ENCODE measurements at places on chromosomes 12 and 14. TPM values are rescaled to one million over a fixed set of nuclear protein-coding genes. Genes with fewer than 3 reads are reported as not detected.

GRCh38 chr12:39443929-39444209, 949 bp upstream of the KIF21A start:
- H3K4me3 ChIP-seq, result peak overlapping the region; percentile 81
- H3K27me3 ChIP-seq, result peaks cover 3% of the 10 kb centered on the region
- H3K36me3 ChIP-seq, result no peaks in the 10 kb centered on the region
- H3K27ac ChIP-seq, result peak overlapping the region; percentile 97

GRCh38 chr12:64650762-64651161, 40.5 kb downstream of the RASSF3 start:
- DNase-seq, result peak; percentile 87
- H3K27me3 ChIP-seq, result no peaks in the 10 kb centered on the region
- H3K4me3 ChIP-seq, result no peak overlapping the region
- no peaks in the 10 kb centered on the region for H3K36me3 ChIP-seq
- H3K27ac ChIP-seq, result peak overlapping the region; percentile 64

The TBC1D30 gene
- polyA plus RNA-seq, result 14.3 TPM

- H3K36me3 ChIP-seq, result no peaks in the 10 kb centered on the region
- DNase-seq, result peak; percentile 27
- peaks cover 5% of the 10 kb centered on the region for H3K4me1 ChIP-seq
- H3K27ac ChIP-seq, result peak overlapping the region; percentile 47
Observed at GRCh38 chr12:42482041-42482747, 107.4 kb downstream of the PRICKLE1 start.

The LHX5 gene
- not detected for polyA plus RNA-seq

The PYM1 gene
- polyA plus RNA-seq, result 30.6 TPM

DNA sequence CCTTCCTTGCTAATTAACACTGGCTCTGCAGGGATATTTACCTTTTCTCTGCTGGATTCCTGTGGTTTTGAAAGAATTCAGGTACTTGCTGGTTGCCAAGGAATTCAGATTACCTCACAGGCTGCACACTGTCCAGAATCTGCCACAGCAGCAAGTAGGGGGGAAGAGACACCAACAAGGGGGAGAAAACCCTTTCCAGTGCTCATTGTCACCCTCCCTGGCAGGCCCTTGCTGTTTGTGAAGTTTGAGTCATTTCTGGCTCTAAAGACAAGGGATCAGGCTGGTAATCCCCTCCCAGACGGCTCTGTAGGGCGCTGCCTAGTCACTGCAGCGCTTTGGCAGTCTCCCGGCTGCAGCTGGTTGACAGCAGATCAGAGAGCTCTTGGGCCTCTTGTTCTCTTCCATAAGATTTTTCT, 50.8 kb downstream of the TTLL5 start:
- H3K36me3 ChIP-seq, result peaks cover 6% of the 10 kb centered on the region
- DNase-seq, result no peak
- H3K4me1 ChIP-seq, result no peaks in the 10 kb centered on the region
- H3K4me3 ChIP-seq, result no peak overlapping the region
- no peak overlapping the region for H3K27ac ChIP-seq

DNA sequence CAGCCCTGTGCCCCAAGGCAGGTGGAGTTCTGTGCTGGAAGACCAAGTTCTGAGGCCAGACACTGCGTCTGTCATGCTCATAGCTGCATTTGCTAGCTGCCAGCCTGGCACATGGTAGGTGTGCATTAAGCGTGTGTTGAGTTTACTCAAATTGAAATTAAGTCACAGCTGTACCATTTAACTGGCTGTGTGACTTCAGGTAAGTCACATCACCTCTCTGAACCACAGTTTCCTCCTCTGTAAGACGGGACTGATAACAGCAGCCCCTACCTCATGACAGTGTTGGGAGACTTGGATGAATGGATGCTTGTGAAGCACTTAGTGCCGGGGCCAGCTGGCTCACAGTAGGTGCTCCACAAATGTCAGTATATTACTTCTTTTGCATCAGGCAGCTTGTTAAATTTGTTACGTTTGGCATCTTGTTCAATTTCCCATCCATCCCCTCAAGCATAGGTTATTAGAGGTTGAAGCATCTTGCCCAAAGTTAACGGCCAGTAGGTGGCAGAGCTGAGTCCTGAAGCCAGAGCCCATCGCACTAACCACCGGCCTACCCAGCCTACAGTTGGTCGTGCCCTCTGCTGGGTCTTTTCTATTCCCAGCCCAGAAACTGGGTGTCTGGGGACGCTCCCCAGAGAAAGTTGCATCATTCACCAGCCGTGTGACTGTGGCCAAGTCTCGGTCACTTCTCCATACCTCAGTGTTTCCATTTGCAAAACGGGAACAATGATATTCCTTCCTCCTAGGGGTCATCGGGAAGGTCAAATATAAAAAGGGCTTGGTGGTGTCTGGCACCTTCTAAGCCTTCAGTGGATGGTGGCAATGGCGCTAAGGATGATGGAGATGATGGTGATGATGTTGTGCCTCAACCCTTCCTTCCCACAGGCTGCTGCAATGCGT, 4.5 kb downstream of the DAO start:
- no peaks in the 10 kb centered on the region for H3K36me3 ChIP-seq
- peaks cover 4% of the 10 kb centered on the region for H3K27me3 ChIP-seq
- H3K27ac ChIP-seq, result no peak overlapping the region
- H3K4me3 ChIP-seq, result no peak overlapping the region
- no peaks in the 10 kb centered on the region for H3K4me1 ChIP-seq

- peaks cover 27% of the 10 kb centered on the region for H3K27me3 ChIP-seq
- H3K4me1 ChIP-seq, result no peaks in the 10 kb centered on the region
- H3K4me3 ChIP-seq, result no peak overlapping the region
- H3K36me3 ChIP-seq, result no peaks in the 10 kb centered on the region
- H3K27ac ChIP-seq, result no peak overlapping the region
Observed at GRCh38 chr12:53241623-53242412, 9.8 kb upstream of the RARG start.

The FOS gene
- 1,610 TPM for polyA plus RNA-seq

The RTL1 gene
- polyA plus RNA-seq, result 0.16 TPM

The CATSPERB gene
- 0.81 TPM for polyA plus RNA-seq

The KCNH3 gene
- 2.2 TPM for polyA plus RNA-seq

DNA sequence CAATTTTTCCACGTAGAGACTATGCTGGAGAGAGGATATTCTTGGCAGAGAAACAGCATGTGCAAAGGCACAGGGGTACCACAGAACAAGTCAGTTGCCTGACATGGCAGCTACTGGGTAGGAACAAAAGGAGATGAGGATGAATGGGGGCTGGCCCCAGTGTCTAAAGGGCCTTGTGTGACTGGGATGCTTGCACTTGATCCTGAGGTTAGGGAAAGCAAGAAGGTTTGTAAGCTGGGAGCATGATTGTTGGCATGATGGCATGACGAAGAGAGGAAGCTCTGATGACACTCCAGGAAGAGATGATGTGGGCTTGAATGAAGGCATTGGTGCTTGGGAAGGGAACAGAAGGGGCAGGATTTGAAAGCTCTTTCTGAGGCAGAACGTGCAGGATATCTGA, 139.1 kb downstream of the ZFP36L1 start:
- H3K4me3 ChIP-seq, result no peak overlapping the region
- no peak overlapping the region for H3K27ac ChIP-seq
- H3K36me3 ChIP-seq, result no peaks in the 10 kb centered on the region
- no peaks in the 10 kb centered on the region for H3K27me3 ChIP-seq
- no peak for DNase-seq
